H7 (cell line): ENCODE measurements at places on chromosomes 6 and 20.

DNA sequence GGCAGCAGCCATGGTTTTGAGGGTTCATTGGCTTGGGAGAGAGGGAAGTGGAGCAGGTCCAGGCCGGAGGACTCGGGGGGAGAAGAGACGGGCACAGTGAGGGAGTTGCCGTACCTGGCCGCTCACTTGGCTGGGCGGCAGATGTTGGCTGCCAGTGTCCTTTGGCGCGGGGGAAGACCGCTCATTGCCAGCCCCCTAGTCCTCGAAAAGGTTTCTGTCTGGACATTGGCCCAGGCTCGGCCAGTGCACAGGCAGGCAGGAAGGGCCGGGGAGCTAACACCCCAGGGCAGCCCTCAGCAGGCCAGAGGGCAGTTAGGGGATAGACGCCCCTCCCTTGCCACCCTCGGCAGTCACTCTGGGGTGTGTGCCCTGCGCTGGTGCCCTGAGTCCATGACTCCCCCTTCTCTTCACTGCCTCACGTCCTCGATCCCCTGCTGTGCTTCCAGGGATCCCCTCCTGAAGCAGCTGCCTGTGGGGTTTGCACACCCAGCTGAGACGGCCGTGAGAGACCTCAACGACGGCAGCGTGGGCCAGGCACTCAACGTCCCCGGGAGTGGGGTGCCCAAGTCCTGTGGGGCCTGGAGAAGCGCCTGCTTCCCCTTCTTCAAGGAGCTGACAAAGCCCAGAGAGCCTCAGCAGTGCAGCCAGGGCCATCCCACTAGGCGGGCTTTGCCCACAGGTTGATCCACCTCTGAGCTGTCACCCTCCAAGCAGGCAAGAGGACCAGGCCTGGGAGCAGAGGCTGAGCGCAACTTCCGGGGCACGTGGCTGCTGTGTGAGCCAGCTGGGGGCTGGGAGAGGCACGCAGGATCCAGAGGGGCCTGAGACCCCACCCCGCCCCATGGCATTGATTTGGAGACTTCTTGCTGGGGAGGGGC lies 20.4 kb downstream of the RBM38 start:
- no peak for DNase-seq

DNA sequence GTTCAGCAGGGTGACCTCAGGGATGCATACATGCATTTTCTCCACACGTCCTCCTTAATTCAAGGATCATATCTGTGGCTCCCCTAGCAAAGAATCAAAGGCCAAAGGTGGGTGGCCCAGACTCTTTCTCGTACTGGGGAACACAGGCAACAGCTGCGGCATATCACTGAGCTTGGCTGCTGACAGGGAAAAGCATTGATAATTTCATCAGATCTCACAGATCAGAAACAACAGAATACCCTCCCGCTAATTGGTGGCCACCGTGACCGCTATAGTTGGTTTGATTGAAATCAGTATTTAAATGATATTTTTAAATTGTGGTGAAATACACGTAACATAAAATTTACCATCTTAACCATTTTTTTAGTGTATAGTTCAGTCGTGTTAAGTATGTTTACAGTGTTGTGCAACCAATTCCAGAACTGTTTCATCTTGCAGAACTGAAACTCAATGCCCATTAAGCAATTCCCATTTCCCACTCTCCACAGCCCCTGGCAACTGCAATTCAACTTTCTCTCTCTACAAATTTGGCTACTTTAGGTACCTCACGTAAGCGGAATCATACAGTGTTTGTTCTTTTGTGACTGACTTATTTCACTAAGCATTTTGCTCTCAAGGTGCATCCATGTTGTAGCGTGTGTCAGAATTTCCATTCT lies 74.7 kb upstream of the TMEM170B start:
- DNase-seq: no peak

- DNase-seq: no peak
Measured at GRCh38 chr20:23099791-23100719, 13.9 kb upstream of the CD93 start.

GRCh38 chr6:30042476-30042875 lies 18.6 kb upstream of the POLR1H start:
- DNase-seq: no peak

- peak; percentile 41 for DNase-seq
Measured at GRCh38 chr6:83615025-83615999, 93.6 kb downstream of the SNAP91 start.

- DNase-seq: peak; percentile 90
Measured at GRCh38 chr6:89352278-89353117, at the start of gene UBE2J1. Gene UBE2J1 (minus strand): TSS chr6:89352722. CDS start chr6:89352569, 153 bp downstream.

- DNase-seq: no peak
Measured at GRCh38 chr6:67300430-67301040, 1334.5 kb upstream of the ADGRB3 start.

DNA sequence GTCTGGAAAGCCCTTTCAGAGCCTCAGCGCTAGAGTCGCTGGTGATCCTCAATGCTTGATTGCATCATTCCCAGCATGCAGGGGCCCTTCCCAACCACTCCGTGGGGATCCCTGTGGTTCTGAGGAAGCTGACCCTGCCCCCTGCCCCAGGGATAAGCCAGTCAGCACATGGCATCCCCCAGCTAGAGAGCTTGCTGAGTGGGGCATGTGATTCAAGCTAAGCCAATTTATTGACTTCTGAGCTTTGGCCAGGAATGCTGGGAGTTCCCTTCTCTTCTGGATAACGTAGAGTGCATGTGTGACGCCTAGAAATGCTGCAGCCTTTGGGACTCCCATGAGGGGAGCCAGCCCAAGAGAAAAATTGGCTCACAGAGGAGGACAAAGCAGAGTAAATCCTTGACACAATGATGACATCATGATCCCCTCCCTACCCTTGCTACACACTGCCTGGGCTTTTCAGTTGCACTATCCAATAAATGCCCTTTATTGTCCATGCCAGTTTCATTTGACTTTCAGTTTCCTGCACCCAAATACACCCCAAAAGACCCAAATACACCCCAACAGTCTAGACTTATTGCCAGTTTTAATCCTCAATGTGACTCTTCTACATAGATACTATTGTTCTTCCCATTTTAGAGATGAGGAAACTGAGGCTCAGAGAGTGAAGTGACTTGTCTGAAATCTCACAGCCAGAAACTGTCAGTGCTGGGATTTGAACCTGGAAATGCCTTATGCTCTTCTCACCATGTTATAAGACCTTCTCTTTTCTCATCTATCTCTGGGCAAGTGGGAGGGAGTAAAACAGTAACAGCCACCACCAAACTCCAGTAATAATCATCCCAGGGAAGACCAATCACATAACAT lies 34.3 kb downstream of the KCNB1 start:
- peak; percentile 65 for DNase-seq

DNA sequence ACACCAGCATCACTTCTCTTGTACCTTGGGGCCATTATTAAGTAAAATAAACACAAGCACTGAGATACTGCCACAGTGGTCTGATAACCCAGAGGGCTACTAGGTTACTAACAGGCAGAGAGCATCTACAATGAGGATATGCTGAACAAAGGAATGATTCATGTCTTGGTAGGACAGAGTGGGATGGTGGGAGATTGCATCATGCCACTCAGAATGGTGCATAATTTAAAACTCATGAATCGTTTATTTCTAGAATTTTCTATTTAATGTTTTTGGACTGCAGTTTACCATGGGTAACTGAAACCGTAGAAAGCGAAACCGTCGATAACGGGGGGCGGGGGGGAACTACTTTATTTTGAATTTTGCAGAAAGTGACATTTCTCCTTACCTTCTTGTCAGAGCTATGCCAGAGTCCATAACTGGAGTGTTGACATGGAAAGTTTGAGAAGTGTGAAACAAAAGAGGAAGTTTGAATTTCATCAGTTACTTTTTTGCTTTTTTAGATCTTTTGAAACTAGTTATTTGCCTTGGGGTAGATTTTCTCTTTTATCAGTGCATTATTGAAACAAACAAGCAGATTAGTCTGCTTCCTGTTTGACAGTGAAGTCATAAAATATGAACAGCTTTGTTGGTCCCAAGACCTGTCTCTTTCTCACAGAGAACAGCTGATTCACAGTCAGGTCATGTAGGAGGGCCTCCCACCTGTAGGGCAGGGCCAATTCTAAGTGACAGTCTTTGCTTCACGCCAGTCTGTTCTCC lies 124.9 kb downstream of the KLHL32 start:
- DNase-seq: no peak

DNA sequence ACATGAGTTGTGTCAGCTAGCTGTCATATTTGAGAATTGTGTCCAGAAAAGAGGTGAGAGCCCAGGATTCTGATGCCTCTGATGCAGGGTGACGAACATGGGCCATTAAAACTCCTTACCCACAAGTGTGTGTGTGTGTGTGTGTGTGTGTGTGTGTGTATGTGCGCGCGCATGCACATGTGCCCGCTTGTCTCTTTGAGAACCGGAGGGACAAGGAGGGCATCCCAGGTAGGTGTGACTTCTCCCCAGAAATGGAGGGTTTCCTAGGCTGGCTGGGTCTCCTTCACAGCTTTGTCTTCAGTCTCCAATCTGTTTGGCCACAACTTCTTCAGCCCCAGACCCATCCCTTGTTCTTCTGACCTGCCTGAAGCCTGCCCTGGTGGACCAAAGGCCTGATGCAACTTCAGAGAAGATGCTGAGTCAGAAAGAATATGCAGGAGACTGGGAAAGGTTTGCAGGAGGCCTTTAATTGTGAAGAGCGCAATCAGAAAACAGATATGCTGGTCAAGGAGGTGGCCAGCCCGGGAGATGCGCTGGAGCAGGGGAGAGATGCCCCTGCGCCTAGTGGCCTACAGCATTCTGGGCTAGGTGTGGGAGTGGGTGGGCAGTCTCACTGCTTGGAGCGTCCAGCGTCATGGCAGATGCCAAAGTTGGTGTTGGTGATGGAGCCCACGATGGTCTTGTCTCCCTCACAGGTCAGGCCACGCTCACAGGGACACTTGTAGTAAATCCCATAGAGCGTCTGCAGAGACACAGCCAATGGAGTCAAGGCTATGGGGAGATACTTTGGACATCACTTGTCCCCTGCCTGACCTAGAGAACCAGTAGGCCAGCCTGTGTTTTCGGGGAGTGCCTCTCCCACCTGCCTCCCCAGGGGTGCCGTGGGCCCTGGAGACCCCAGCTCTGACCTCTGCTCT lies 2.3 kb downstream of the CLPS start:
- DNase-seq: peak; percentile 33

DNA sequence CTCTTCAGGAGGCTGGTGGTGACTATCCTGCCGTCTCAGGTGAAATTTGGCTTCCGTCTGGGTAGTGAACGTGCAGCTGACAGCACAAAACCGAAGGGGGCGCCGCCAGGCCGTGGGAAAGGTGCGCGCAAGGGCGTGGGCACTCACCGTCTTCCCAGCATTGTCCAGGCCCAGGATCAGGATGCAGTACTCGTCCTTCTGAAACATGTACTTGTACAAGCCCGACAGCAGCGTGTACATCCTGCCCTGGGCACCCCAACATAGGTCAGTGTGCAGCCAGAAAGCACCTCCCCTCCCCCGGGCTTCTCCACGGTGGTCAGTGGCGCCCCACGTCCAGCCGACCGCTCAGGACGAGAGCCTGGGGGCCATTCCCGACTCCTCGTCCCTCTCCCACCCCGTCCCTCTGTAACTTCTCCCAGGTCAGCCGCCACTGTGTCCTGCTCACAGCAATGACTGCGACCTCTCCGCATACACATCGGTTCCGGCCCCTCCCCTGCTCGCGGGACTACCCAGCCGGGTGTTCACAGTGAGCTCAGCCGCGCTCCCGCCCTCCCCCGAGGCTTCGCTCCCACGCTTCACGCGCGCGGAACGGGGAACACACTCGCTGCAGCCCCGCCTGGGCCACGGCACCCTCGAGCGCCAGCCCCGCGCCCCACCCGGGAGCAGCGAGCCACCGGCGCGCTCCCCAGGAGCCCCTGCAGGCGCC lies 771 bp downstream of the ARFRP1 start:
- DNase-seq: peak; percentile 86

DNA sequence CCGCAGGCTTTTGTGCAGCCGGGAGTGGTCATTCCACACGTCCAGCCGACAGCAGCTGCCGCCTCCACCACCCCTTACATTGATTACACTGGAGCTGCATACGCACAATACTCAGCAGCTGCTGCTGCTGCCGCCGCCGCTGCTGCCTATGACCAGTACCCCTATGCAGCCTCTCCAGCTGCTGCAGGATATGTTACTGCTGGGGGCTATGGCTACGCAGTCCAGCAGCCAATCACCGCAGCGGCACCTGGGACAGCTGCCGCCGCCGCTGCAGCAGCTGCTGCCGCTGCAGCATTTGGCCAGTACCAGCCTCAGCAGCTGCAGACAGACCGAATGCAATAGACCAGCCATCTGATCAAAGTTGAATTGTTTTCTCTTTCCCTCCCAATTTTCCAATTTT lies 10.6 kb downstream of the RBM24 start:
- DNase-seq: peak; percentile 29

DNA sequence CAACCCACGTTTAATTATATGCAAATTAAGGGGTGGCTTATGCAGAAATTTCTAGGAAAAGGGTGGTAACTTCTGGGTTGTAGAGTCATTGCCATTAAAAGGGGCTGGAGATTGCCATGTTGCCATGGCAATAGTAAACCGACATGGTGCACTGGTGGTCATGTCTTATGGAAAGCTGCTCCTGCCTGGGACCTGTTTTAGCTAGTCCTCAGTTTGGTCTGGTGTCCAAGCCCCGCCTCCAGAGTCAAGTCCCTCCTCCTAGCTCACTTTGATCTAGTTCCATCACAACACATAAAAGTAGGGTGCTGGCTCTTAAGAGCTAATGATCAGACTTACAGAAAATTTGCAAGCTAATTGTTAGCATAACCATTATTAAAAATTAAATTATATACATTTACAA lies 5.3 kb downstream of the SLC22A2 start:
- DNase-seq: no peak

- DNase-seq: no peak
Measured at GRCh38 chr6:163661272-163661671, 246.8 kb downstream of the QKI start.

DNA sequence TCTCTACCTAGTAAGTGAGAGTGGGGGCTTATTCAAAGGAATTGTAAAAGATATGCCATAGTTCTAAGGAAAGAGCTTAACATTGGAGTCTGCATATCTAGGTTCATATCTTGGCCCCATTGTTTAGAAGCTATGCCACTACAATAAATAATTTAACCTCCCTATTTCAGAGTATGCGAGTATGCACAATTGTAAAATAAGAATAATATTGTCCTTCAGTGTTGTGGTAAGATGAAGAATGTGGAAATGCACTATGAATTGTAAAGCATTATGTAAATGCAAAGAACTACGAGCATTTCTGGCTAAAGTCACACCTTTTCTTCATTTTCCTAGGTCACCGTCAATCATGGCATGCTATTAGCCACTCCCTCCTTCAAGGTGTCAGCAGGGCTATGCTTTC lies 16.1 kb upstream of the ZNF165 start:
- no peak for DNase-seq

DNA sequence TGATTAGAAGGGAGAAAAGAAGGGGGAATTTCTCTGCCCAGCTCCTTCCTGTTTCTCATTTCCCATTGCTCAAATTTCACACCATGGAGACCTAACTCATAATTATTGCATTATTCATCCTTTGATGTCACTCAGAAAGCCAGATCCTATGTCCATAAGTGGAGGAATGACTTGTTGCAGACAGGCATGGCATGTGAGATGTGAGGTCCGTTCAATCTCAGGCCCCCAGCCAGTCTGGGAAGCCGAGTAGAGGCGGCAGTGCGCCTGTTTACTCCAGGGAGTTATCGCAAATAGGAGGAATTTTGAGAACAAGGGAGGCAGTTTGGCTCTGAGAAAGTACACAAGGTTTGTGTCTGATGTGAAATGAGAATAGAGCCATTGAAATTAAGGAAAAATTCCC lies 26.9 kb upstream of the MOCS1 start:
- no peak for DNase-seq
